Neural crest cell (in vitro differentiated cells): ENCODE measurements at places on chromosomes 12 and 14. TPM values are rescaled to one million over a fixed set of nuclear protein-coding genes. Genes with fewer than 3 reads are reported as not detected.

DNA sequence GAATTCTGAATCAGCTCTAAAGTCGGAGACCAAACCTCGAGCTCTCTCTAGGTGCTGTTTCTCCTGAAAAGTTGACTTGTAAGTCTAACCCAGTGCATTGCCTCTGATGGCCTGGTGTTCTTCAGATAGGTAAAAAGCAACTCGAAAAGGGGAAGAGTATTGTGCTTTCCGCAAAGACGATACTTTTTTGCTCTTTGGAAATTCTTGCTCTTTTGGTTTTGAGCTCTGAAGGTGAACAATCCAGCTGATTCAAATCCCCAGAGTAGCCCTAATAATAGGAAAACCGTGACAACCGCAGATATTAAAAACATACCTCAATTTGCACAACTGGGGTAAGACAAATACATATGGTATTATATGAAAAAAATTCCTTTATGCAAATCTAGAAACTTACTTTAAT is 447.4 kb downstream of the RAD51B start:
- peaks cover 49% of the 10 kb centered on the region for H3K4me1 ChIP-seq
- no peak overlapping the region for H3K4me3 ChIP-seq
- no peak overlapping the region for H3K27ac ChIP-seq
- H3K36me3 ChIP-seq = no peaks in the 10 kb centered on the region
- no peak for DNase-seq
- no peaks in the 10 kb centered on the region for H3K27me3 ChIP-seq

Gene GPR135
- 3.3 and 3.5 TPM in 2 replicates for total RNA-seq

Gene FBLN5
- 0.61 and 1.0 TPM in 2 replicates for total RNA-seq

DNA sequence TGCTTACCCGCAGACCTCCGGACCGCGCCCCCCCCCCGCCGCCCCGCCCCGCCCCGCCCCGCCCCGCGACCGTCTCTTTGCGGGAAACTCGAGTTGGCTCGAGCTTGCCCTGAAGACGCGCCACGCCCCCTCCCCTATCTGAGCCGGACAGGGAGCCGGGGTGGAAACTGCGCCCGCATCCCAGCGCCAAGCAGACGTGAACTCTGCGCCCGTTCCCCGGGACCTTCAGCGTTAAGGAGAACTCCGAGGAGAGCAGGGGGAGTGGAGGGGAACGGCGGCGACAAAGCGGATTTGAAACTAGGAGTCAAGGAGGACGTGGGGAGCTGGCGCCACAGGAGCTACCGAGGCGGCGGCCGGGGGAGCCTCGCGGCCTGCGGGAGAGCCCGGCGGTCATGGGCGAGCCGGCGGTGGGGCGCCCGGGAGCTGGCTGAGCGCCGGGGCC is at the start of gene KCNK13:
Gene KCNK13, plus strand, starts transcription at position 310 of the 442 bp plus-strand sequence. CDS start 212 bp downstream, outside the sequence.
- peaks cover 91% of the 10 kb centered on the region for H3K27me3 ChIP-seq
- peak within 1 kb of the TSS; percentile 82 for H3K4me3 ChIP-seq
- H3K36me3 ChIP-seq = no peaks in the 10 kb centered on the region
- no peak within 1 kb of the TSS for H3K27ac ChIP-seq

DNA sequence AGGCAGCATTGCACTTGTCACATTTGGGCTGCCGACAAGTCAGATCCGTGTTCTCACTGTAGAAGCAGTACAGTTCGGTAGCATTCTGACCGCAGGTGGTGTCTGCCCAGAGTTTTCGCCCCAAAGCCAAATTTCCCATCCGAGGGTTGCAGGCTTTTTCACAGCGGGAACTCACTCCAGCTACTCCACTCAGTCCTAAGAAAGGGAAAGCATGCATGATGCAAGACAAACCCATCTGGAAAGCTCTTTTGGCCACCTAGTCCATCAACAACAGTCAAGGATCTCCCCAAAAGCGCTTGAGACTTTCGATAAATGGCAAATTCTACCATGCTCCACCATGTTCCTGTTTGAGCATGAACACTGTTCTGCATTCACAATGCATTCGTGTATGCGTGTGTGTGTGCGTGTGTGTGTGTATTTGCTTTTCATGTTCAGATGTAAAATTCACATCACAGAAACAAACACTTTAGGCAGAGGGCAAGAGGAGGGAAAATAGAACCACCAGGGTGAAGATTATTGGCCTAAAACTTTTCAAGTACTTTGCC is 3.2 kb downstream of the NTN4 start:
- no peak overlapping the region for H3K4me3 ChIP-seq
- peaks cover 70% of the 10 kb centered on the region for H3K27me3 ChIP-seq
- no peak for DNase-seq
- no peak overlapping the region for H3K27ac ChIP-seq
- H3K4me1 ChIP-seq = peaks cover 12% of the 10 kb centered on the region

Gene CACNA2D4
- total RNA-seq = 0.72 and 1.3 TPM in 2 replicates

Gene ACRBP
- total RNA-seq = 1.9 and 2.4 TPM in 2 replicates

DNA sequence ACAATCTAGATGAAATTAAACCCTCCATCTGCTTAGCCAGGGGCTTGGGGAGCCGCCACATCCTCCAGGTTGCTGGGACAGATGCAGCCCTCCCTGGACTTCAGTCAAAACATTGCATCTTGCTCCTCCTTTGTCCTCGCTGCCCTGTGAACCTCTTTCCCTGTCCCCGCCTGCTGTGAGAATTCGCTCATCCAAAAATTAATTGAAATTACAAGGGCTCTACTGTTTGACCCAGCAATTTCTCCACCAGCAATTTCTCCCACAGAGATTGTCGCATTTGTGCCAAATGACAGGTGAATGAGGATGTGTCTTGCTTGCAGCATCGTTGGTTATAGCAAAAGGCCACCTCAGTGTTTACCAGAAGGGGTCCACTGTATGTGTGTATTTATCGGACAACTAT is 5.0 kb upstream of the POP5 start:
- no peak for DNase-seq
- H3K27me3 ChIP-seq = peaks cover 49% of the 10 kb centered on the region
- H3K36me3 ChIP-seq = no peaks in the 10 kb centered on the region
- no peak overlapping the region for H3K27ac ChIP-seq

DNA sequence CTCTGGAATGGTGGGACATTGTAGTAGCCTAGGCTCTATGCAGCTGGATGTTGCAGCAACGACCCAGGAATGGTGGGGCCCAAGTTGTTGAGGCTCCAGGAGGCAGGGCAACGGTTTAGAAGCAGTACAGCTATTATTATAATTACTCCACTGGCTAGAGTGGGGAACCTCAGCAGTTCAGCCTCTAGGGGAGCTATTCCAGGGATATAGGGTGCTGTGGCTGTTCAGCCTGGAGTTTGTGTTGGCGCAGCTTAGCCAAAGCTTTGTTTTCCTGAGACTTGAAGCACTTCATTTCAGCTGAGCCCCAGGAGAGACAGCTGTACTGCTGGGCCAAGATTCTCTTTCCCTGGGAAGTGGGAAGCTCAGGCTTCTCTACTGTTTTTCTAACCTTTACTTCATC is 1023.0 kb upstream of the ATXN7L3B start:
- H3K4me1 ChIP-seq = no peaks in the 10 kb centered on the region
- no peak overlapping the region for H3K4me3 ChIP-seq
- H3K36me3 ChIP-seq = no peaks in the 10 kb centered on the region

Gene IFNG-AS1
- total RNA-seq = not detected in 2 replicates

Gene TTC7B
- 54.8 and 56.4 TPM in 2 replicates for total RNA-seq

- H3K36me3 ChIP-seq = no peaks in the 10 kb centered on the region
- DNase-seq = no peak
- no peak overlapping the region for H3K27ac ChIP-seq
- H3K4me3 ChIP-seq = no peak overlapping the region
- H3K27me3 ChIP-seq = no peaks in the 10 kb centered on the region
- peaks cover 20% of the 10 kb centered on the region for H3K4me1 ChIP-seq
These were observed 3.6 kb downstream of the AKAP6 start for GRCh38 chr14:32332415-32333316.

Gene NXPH4
- total RNA-seq = 0.71 and 0.91 TPM in 2 replicates

- no peak overlapping the region for H3K4me3 ChIP-seq
- no peak for DNase-seq
- H3K36me3 ChIP-seq = peaks cover 2% of the 10 kb centered on the region
- H3K27me3 ChIP-seq = no peaks in the 10 kb centered on the region
- peak overlapping the region; percentile 0 for H3K27ac ChIP-seq
These were observed 156.3 kb upstream of the PZP start for GRCh38 chr12:9364224-9365176.

Gene HCAR1
- not detected in 2 replicates for total RNA-seq

Gene TCL1B
- not detected in 2 replicates for total RNA-seq

- no peak overlapping the region for H3K27ac ChIP-seq
- H3K4me3 ChIP-seq = no peak overlapping the region
- no peaks in the 10 kb centered on the region for H3K4me1 ChIP-seq
- peaks cover 23% of the 10 kb centered on the region for H3K36me3 ChIP-seq
These were observed 11.9 kb downstream of the DLST start for GRCh38 chr14:74893614-74894091.
